ENCODE measurements at places on chromosomes 1 and 21. TPM values are rescaled to one million over a fixed set of nuclear protein-coding genes. Genes with fewer than 3 reads are reported as not detected.

SH2D2A gene
- total RNA-seq = 1.2 TPM

TAS1R2 gene
- not detected for total RNA-seq

CAMTA1 gene
- total RNA-seq = 59.6 TPM

HTR1D gene
- total RNA-seq = not detected

GJB3 gene
- total RNA-seq = under 0.01 TPM
